ENCODE measurements at places on chromosomes 11 and 22.

- DNase-seq, result no peak
Measured at GRCh38 chr22:23055449-23056179, 14.7 kb upstream of the GNAZ start.

DNA sequence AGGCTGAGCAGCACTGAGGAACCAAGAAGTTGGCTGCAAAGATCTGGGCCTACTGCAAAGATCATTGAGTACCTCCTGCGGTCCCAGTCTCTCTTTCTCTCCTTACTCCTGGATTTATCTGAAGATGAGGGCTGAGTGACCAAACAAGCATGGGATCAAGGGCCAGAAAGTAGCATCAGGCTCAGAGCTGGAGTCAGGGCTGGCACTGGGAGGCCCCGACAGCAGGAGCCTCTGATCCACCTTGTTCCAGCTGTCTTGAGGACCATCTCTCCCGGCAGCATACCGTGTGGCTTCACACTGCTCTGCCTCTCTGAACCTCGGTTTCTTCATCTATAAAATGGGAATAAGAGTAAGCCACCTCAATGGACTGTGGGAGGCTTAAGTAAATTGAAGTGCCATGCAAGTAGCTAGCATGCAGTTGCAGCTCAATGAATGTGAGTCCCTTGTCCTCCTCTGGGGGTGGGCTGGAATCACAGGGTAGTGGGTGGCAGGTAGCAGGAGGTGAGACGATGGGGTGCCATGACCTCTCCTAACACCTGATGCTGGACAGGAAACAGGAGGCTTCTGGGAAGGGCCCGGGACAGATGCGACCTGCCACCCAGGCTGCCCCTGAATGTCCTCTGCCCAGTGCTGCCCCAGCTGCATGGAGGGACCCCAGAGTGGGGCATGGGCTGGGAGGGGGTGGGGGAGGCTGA is 52.5 kb upstream of the PRDM11 start:
- DNase-seq, result no peak

- no peak for DNase-seq
Measured at GRCh38 chr11:67384851-67385366, 6.9 kb upstream of the RAD9A start.

- no peak for DNase-seq
Measured at GRCh38 chr22:47043835-47044721, 281.6 kb downstream of the TBC1D22A start.

- DNase-seq, result no peak
Measured at GRCh38 chr11:119100994-119101758, 477 bp downstream of the DPAGT1 start.

DNA sequence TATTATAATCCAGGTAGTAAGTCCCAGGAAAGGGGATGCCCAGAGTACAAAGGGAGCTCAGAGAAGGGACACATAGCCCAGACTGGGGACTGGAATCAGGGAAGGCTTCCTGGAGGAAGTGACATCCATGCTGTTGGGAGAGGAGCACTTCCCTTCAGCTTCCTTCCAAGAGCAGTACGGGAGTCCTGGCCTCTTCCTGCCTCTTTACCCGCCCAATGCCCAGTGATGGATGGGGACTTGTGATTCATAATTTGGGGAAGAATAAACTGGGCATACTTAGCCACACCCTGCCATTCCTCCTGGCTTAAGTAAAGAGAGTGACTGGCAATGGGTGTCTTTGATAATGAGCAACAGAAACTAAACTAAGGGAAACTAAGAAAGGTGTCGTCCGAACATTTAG is 11.5 kb downstream of the C11orf91 start:
- no peak for DNase-seq

DNA sequence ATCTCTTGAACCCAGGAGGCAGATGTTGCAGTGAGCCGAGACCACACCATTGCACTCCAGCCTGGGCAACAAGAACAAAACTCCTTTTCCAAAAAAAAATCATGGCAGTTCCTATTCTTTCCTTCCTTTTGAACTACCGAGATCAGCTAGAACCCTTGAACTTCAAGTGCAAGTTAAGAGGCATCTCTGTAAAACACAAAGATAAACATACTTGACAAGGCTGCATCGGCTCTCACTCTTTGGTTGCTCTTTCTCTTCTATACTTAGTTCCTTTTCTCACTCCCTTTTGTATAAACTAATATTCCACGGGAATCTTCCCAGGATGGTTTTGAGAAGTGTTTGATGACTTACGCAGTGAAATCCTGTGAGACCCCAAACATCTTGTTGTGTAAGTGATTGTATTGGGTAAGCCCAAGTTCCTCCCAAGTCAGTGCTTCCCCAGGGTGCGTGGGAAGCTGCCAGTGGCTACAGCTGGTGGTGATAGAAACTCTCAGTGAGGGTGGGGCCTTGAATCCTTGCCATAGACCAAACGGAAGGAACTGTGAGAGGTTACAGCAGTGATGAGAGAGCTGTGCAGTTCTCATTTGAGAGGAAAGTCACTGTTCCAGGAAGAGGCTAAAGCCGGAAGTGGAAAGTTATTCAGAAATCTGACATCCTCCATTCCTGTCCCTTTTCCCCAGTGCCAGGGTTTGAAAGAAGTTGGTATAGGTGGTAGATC is 24.1 kb upstream of the CDC42EP2 start:
- DNase-seq, result peak; percentile 48

- no peak for DNase-seq
Measured at GRCh38 chr11:77110836-77111235, 8.2 kb downstream of the OMP start.

DNA sequence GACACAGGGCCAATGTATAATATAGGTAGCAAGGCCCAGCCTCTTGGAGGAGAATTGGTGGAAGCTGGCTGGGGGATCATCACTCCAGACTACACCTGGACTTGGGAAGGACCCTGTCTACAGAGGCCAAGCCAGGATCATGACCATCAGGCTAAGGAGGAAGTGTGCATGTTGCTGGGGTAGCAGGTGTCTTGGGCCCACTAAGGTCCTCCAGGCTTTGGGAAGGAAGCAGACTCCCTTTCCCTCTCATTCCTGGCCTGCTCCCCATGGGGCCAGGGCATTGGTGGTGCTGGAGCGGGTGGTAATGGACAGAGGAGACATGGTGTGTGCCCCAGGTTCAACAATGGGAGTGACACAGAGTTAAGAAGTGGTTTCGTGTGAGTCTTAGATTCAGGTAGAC is 16.0 kb upstream of the TUB start:
- DNase-seq, result no peak

DNA sequence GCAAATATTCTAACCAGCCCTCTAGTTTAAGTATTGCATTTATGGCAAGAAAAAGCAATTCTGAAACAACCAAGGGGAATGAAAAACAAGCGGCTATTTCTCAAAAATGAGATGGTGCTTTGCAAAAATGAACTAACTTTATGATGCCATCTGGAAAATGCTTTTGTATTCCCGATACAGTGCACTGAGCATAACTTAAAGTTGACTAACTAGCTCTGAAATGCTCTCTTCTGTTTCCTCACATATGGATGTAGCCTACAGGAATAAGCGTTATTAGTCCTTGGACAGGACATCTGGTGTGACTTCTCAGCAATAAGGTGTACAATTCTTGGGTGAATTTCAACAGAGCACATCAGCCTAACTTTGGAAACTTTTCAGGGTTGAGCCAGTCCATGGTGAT is 228.2 kb upstream of the DDI1 start:
- peak; percentile 64 for DNase-seq

DNA sequence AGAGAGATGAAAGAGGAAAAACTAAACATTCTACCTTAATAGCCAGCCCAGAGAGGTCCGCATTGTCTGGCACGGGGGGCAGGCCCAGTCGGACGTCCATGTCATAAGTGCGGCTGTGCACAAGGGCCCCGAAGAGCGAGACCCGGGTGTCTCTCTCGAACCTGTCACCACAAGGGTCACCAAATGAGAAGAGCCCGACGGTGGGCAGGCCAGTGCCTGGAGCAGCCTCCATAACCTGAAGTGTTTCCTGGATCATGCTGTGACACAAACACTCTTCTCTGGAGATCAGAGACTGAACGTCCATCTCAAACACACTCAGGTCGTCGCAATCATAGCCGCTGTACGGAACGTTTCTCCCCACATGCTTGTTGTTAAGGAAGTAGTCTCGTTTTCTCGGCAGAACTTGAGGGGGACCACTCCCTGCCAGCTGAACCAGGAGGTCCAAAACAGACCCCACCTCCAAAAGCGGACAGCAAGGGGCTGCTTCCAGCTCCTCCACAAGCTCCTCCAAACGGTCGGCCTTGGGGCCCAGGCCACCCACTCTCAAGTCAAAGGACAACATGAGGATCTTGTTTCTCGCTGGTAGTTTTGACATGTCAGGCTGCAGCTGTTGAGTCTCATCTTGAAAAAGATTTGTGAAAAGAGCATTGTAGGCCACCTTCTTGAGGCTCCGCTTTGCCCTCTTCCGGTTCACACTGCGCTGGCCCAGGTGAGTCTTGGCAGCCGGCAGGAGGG is 971 bp downstream of the TUBGCP6 start:
- no peak for DNase-seq

GRCh38 chr22:45227645-45228400 is 12.9 kb downstream of the KIAA0930 start:
- no peak for DNase-seq

- DNase-seq, result no peak
Measured at GRCh38 chr22:29751669-29752068, 15.1 kb downstream of the ZMAT5 start.

DNA sequence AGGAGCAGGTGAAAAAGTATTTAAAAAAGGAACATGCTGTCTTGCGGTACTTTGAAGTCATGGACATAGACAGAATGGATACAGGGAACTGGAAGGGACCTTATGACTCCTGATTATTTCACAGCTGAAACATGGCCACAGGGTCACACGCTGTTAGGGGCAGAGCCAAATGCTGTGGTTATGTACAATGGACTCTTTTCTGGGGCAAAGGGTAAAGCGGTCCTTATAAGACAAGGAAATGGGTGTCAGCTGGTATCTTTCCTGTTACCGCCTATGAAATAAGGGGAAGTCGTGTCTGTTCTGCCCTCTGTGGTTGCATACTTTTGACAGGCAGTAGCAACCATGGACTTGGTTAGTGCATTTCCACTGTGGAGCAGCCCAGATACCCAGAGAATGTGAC is 12.8 kb upstream of the ST14 start:
- no peak for DNase-seq

DNA sequence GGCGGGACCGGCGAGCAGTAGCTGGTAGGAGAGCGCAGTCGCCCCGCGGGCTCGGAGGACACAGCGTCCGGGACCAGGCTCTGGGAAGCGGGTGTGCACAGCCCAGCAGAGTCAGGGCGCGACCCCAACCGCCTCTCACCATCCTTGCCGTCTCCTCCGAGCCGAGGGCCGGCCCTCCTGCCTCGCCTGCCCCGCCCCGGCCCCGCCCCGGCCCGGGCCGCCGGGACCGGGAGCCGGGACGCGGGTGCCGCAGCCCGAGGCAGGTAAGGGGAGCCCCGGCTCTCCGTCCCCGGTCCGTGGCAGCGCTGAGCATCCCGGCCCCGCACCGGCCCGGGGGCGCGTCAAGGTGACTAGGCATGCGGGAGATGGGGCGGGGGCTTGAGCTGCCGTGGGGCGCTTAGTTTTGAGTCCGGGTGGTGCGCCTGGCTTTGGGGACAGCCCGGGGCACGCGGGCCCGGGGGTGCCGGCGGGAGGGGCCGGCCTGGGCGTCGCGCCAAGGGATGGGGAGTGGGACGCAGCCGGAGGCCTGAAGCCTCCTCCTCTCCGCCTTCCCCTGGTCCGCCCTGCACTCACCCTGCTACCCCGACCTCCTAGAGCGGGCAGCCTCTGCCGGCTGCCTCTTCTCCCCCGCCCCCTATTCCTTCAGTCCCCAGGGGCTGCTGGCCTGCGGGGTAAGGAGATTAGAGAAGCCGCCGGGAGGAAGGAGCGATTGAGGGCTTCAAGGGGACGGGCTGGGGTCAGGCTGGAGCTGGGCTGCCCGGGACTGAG is at the start of gene ABCG4:
ABCG4 (plus strand) TSS at position 35 of the 768 bp plus-strand sequence. CDS start 914 bp downstream, outside the sequence.
- DNase-seq, result no peak

DNA sequence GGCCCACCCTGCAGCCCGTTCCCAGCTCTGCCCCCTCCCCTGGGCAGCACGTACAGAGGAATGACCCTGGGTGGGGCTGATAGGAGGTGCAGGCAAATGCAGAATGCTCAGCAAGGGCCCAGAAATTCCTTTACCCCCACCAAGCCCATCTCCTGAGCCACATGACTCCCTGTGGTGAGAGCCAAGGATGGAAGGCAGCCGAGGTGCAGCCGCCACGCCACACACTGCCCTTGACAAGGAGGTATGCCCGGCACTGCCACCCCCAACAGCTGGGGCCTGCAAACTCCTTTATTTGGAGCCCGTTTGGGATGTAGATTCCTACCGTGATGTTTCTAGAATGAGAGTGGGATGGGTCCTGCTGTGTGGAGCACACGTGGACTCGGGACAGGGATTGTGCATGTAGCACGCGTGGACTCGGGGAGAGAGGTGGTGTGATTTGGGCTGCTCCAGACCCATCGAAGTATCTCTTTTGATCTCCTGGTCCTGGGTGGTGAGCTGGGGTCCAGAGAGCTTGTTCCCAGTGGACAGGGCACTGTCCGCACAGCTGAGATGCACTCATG is 12.9 kb downstream of the GTSE1 start:
- DNase-seq, result no peak

DNA sequence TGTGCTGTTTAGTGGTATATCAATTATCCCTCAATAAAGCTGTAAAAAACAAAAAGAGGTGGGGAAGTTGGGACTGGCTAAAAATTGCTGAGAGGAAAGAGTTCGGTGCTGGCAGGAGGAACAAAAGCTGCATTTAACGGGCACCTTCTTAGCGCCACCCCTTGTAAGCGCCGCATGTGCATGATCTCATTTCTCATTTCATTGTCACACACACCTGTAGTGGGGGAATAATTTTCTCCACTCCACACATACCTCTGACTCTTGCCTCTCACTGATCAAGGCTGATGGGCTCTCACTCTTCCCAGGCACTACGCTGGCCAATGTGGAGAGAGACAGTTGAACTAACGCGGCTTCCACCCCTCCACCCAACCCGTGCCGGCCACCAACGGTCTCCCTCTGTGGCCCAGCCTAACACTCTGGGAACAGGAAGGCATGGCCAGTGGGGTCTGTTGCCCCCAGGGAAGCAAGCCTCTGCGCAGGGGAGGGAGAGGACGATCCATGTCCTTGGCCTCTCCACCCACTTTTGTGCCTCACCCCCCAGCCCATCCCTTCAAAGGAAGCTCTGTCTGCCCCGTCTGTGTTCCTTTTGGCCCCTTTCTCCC is 186.7 kb upstream of the SYT13 start:
- DNase-seq, result no peak

DNA sequence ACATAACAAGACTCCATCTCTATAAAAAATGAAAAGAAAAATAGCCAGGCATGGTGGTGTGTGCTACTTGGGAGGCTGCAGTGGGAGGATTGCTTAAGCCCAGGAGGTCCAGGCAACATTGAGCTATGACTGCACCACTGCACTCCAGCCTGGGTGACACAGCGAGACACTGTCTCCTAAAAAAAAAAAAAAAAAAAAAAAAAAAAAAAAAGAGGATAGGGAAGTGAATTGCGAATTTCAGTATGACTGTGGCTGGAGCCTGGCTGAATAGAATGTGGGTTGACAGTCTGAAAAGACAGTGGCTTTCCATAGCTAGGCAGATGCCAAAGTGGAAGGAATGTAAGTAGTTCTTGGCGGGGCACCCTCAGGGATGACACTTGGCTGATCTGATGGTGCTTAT is 6.4 kb upstream of the LDHAL6A start:
- DNase-seq, result no peak

- peak; percentile 49 for DNase-seq
Measured at GRCh38 chr11:8289492-8289918, 25.8 kb upstream of the LMO1 start.

Measured in DMS 273 treated with DMSO at 0.1 percent for 48 hours (cell line).